D341Med (cell line): ENCODE measurements at places on chromosomes 6 and 20.

- DNase-seq: no peak
These were observed 56.2 kb downstream of the CENPW start for GRCh38 chr6:126396131-126396530.

- DNase-seq: no peak
These were observed 16.2 kb upstream of the ADRM1 start for GRCh38 chr20:62286493-62287064.

GRCh38 chr20:13677241-13677640, 38.5 kb upstream of the TASP1 start:
- DNase-seq: no peak

- no peak for DNase-seq
These were observed 30.5 kb upstream of the NELFCD start for GRCh38 chr20:58950603-58951002.

DNA sequence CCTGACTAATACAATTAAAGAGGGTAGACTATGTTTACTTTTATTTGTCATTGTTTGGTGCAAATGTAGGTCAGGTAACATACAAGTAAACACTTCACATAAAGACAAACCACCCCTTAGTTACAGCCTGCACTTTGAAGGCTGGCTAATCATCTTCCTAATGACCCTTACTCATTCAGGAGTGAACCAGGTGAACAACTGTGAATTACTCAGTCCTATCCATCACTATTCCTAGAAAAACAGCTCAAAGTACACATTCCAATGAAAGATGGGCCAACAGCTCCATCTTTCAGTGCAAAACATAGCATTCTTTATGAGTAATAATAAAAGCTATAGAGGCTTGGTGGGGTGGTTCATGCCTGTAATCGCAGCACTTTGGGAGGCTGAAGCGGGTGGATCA, 78.2 kb downstream of the FRK start:
- no peak for DNase-seq

GRCh38 chr6:16006681-16007080, 122.2 kb upstream of the MYLIP start:
- no peak for DNase-seq

DNA sequence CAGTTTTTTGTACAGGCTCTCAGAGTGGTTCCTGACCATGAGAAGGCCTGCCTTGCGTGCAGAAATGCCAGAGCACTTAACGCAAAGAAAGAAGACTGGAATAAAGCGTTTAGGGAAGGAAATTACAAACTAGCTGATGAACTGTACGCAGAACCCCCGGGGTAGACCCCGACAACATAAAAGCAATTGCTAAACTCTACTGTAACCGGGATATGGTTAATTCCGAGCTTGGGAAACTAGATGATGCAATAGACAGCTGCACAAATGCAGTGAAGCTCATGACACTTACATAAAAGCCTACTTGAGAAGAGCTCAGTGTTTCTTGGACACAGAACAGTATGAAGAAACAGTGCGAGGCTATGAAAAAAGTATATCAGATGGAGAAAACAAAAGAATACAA, 35.7 kb downstream of the CITED2 start:
- DNase-seq: no peak

GRCh38 chr20:47847884-47848485, 62.7 kb upstream of the SULF2 start:
- no peak for DNase-seq

- no peak for DNase-seq
These were observed 428.3 kb upstream of the ARID1B start for GRCh38 chr6:156348849-156349248.

DNA sequence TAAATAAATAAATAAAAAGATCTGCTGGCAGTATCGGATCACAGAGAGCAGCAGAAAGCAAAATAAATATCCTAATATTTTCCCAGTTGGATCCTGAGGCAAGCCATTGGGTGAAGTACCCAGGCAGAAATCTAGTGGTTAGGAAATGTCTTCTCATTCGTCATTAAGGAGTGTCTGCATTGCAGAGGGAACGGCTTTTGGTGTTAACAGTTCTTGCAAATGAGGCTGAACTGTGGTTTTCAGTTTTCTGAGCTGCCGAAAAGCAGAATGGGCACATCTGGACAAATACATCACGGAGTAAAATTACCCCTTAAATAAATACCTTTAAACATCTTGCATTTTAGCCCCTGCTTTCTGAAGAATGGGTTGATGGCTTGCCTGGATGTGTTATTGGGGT, 82.3 kb upstream of the MPC1 start:
- no peak for DNase-seq

DNA sequence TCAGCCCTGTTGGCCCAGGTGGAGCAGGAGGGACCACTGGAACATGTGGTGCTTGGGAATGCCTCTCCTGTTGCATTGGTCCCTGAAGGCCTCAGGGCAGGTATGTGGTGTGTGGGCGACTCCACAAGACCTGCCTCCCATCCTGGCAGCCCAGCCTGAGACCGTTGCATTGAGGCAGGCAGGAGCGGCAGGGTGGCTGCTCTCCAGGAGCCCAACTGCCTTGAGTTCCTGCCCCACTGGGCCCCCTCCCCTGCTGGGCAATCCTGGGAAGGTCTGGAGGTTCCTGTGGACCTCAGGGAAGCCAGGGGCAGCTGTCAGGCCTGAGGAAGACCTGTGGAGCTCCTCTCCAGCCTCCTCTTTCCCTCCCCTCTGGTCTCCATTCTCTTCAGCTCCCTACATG, 19.8 kb downstream of the MAVS start:
- DNase-seq: no peak

DNA sequence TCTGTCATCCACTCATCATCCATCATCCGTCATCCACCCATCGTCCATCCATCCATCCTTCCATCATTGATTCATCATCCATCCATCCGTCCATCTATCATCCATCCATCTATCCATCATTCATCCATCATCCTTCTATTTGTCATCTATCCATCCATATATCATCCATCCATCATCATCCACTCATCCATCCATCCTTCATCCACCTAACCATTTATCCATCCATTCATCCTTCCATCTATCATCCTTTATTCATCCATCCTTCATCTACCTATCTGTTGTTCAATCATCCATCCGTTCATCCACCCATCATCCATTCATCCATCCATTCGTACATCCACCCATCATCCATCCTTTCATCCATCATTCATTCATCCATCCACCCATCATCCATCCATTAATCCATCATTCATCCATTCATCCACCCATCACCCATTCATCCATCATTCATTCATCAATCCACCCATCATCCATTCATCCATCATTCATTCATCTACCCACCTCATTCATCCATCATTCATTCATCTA, 266.4 kb downstream of the CDH4 start:
- no peak for DNase-seq

- DNase-seq: peak; percentile 73
These were observed 675 bp upstream of the TRERF1 start for GRCh38 chr6:42452171-42453030.

- DNase-seq: peak; percentile 75
These were observed 178.7 kb downstream of the TAF4 start for GRCh38 chr20:61886721-61887595.

DNA sequence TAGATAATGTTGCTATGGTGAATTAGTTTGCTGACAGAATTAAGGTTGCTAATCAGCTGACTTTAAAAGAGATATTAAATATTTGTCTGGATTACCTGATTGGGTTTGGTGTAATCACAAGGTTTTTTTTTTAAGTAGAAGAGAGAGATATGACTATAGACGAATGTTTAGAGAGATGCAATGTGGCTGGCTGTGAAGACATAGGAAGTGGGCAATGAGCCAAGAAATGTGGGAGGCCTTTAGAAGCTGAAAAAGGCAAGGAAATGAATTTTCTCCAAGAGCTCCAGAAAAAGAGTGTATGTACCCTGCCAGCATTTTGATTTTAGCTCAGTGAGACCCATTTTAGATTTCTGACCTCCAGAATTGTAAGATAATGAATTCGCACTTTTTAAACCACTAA, 598.3 kb downstream of the PKHD1 start:
- DNase-seq: no peak

DNA sequence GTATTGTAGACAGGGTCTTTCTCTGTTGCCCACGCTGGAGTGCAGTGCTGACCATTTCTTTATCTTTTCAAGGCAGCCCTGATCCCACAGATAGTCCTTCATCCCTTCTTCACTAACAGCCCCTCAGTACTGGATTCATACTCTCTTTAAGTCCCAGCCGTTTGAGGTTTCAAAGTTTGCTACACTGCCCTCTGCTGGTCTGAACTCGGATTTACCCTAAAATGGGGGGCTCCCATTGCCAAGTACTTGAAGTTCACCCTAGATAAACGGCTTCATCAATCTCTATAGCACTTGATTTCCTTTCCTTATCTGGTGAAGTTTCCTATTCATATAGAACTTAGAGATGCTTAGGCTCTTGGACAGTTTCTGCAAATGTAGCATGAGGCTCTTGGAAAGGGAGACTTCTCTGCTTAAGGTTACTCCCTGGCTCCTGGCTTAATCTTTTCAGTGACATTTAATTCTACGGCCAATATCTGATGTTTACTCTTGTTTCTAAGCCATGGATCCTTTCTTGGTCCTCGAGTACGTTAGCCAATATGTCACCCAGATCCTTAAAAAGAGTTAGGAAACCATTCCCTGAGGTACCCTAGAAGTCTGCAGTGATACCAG, 21.4 kb upstream of the PREP start:
- peak; percentile 73 for DNase-seq

- no peak for DNase-seq
These were observed 12.8 kb downstream of the MAS1L start for GRCh38 chr6:29474996-29475395.

DNA sequence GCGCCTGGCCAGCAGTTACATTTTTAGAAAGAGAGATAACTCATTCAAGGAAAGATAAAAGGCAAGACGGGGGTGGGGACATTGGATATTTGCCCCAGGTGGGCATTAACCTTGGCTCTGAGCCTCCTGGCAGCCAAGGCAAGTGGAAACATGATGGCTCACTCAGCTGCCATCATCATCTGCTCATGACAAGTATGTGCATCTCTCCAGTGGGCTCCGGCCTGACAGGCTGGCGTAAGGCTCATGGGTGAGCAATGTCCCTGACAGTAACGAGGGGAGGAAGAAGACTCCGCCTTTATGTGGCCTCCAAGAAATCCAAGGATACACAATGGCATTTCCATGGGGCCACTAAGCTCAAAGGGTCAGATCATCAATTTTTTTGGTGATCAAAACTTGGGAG, 13.3 kb downstream of the ANKRD60 start:
- DNase-seq: no peak

GRCh38 chr6:144585217-144585814, 300.2 kb downstream of the UTRN start:
- peak; percentile 18 for DNase-seq

- no peak for DNase-seq
These were observed 281.6 kb downstream of the PLCB1 start for GRCh38 chr20:8413691-8414090.

DNA sequence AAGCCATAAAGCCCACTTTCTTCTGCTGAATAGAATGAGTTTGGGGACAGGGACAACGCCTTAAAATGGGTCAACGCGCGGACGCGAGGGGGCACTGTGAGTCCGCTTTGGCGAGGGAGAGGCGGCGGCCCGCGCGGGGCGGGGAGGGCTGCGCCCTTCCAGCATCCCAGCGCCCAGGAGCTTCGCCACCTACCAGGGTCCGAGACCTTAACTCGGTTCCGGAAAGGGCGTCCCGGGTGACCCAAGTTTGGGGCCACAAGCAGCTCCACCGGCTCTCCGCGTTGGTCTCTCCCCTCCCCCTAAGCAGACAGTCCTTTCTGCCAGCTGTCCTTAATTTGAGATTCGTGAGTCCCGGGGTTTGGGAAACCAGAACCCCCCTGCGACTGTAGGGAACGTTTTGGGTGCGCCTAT, 1.8 kb upstream of the SAMD5 start:
- DNase-seq: peak; percentile 89

GRCh38 chr6:4291453-4292403, 156.4 kb upstream of the ECI2 start:
- no peak for DNase-seq

- DNase-seq: no peak
These were observed 204.4 kb downstream of the SYNE1 start for GRCh38 chr6:152432758-152433157.

GRCh38 chr6:40338306-40338705, 248.9 kb downstream of the LRFN2 start:
- DNase-seq: no peak

GRCh38 chr20:63536997-63537524, at the start of gene PTK6:
Gene PTK6 (minus strand): TSS chr20:63537376. CDS start chr20:63537314, 62 bp downstream.
- no peak for DNase-seq
